ENCODE measurements at places on chromosomes 5 and 9.
A peak's percentile ranks its signal among the peaks of the same experiment; 100 is the strongest.

DNA sequence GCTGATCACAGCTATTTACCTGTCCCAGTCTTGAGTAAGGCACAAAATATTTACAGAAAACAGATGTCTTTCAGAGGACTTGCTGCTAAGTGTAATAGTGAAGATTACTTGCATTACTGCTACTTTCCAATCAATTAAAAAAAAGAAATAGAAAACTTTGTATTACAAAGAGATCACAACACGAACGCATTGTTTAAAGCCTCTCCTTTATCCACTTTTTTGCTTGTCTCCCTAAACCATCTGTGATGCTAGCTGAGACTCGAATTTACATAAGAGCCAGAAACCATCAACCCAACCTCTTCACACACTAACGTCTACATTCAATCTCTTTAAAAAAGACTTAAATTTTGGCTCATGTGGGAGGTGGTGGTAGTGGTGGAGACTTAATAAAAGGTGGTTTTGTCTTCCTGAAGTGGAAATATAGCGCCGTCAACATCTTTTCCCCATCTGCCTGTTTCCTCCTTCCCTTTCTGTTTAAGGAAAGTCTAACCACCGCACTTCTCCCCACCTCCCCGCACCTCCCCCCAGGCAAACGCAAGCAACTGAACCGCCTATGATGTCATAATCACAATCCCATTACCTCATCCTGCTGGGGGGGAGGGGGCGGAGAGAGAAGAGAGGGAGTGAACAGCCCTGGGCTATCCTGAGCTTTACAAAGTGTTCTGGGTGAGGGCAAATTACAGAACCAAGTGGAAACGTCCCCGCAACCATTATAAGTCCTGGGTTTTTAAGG lies 948 bp upstream of the FAM53C start:
- DNase-seq: no peak

- peak; percentile 91 for DNase-seq
Observed at GRCh38 chr9:36572515-36573418, at the start of gene MELK. Gene MELK (plus strand): TSS chr9:36572895. CDS start chr9:36581682, 8,787 bp downstream.

DNA sequence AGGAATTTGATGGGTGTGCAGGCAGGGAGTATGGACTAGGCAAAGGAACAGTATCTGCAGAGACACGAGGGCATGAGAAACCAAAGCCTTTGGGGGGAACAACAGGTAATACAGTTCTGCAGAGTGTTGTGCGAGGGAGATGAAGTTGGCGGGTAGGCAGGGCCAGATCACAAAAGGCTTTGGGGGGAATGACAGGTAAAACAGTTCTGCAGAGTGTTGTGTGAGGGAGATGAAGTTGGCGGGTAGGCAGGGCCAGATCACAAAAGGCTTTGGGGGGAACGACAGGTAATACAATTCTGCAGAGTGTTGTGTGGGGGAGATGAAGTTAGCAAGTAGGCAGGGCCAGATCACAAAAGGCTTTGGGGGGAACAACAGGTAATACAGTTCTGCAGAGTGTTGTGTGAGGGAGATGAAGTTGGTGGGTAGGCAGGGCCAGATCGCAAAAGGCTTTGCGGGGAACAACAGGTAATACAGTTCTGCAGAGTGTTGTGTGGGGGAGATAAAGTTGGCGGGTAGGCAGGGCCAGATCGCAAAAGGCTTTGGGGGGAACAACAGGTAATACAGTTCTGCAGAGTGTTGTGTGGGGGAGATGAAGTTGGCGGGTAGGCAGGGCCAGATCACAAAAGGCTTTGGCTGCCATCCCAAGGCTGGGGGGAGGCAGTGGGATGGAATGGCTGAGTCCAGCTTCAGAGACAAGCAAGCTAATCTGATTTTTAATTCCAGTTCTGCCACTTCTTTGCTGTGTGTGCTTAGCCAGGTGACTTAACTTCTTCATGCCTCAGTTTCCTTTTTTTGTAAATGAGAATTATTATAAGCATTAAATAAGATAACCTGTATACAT lies 33.0 kb downstream of the FRMPD1 start:
- DNase-seq: no peak

DNA sequence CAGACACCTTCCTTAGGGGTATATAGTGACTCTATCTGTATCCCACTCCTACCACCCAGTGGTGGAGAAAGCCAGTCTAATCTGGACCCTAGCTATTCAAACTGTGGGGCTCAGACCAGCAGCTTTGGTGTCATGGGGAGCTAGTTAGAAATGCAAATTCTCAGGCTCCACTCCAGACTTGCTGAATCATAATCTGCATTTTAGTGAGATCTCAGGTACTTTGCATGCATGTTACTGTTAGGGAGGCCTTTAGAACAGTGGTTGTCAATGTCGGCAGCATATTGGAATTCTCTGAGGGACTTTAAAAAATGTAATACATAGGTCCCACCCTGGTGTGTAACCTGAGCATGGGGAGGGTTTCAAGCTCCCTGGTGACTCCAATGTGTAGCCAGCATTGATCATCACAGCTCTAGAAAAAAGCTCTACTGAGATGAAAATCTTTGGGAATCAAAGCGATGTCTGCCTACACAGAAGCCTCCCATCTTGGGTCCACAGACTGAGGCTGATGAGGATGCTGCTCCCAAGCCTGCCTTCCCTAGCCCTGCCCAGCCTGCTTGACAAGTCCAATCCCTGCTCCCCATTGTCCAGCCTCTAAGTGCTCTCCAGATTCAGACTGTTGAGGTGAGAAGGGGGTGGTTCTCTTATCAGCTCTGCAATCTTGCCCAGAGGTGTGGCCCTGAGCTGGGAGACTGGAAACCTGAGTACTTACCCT lies 11.9 kb upstream of the GM2A start:
- DNase-seq: no peak

DNA sequence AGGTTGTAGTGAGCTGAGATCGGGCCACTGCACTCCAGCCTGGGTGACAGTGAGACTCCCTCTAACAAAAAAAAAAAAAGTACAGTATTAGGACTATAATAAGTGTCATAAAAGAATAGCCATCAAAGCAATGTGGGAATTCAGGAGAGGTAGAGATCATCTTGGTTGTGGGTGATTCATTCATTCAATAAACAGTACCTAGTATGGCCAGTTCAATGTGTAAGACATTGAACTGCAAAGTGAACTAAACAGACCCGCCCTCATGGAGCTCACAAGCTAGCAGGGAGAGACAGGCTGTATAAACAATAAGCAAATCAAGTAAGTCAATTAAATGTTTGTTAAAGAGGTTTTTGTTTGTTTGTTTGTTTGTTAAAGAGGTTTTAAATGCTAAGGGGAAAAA lies 146.1 kb upstream of the RANBP3L start:
- DNase-seq: no peak

- no peak for DNase-seq
Observed at GRCh38 chr9:75359638-75360037, 271.3 kb downstream of the OSTF1 start.

DNA sequence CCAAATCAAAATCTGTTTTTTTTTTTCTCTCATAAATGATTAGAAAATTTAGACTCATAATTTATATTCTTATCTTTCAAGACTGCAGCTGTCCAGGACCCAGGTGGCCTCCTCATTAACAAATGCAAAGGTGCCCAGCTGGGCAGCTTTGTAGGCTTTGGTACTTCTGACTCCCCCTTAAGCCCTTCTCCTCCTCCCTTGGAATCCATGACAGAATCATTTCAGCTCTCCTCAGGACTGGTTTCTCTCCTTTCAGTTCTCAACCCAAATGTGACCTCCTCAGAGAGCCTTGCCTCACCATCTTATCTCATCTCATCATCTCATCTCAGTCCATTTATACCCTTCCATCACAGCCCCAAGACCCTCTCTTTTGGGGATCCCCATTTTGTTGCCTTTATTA lies 221.7 kb downstream of the KIAA0825 start:
- DNase-seq: no peak

DNA sequence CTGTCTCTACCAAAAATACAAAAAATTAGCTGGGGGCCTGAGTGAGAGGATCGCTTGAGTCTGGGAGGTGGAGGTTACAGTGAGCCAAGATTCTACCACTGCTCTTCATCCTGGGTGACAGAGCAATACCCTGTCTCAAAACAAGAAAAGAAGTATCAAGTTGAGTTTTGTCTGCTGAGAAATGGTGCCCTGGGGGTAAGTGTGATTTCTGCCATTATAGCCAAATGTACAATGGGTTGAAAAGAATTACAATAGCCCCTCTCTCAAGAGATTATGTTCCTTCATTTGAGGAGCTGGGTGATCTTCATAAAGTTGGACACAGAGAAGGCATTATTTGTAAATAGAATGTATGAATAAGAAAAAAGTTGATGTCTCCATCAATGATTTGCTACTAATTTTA lies 189.4 kb downstream of the GOLPH3 start:
- no peak for DNase-seq

DNA sequence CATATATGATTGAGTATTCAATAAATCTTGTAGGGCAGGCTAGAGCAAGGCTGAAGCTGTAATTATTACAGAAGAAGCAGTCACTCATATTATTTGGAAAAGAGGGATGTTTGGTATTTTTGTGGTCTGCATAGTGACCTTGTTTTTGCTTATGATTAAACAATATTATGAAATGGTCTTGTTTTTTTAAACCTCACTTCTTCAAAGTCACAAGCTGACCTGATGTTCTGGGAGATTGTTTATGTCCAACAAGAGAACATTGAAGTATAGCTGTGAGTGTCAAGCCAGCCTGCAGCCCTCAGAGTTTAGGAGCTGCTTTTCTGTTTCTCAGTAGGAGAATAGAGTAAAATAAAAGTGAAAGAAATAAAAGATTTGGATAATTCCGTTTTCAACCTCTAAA lies 342.2 kb downstream of the LRRC70 start:
- no peak for DNase-seq

- no peak for DNase-seq
Observed at GRCh38 chr5:61702784-61703183, 370.7 kb downstream of the ZSWIM6 start.

DNA sequence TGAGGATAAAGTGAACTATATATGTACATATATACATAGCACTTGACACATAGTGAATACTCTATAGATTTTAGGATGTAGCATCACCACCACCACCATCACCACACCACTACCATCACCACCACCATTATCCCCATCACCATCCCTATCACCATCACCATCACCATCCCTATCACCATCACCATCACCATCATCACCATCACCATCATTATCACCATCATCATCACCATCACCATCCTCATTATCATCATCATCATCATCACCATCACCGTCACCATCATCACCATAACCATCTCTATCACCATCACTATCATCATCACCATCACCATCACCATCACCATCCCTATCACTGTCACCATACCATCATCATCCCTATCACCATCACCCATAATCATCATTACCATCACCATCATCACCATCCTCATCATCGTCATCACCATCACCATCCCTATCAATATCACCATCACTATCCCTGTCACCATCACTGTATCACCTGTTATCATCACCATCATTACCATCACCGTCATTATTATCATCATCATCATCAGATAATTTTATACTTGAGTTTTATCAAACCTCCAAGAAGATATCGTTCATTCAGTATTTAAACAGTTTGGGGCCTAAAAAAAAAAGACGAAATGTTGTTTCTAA lies 109.4 kb downstream of the CFAP90 start:
- DNase-seq: no peak

DNA sequence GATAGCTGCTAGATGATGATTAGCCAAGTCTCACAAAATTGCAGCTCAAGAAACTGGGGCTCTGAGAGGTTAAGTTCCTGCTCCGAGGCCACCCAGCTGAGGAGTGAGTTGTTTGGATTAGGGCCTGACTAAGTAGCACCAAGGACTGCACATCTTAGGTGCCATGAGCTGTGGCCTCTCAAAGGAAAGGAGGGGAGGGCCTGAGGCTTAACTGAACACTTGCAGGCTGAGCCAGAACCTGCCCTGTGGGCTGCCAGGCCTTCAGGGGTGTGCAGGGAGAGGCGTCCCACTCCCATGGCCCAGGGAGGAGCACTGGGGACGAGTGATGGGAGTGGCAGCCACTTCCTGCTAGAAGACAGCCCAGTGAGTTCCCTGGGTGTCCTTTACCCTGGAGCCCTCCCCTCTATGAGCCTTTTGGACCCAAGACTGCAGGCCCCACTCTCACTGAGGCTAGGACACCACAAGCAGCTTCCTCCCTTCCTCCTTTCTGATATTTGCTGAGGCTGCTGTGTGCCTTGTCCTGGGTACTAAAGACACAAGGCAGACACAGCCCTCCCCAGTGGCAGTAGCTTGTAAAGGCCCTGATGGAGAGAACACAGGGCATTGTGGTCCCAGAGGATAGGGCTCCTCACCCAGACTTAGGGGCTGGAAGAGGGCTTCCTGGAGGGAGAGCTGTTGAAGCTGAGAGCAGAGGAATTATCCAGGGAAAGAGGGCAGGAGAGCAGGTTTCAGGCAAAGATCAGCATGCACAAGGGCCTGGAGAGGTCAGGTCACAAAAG lies 22.1 kb downstream of the LMX1B start:
- DNase-seq: no peak

DNA sequence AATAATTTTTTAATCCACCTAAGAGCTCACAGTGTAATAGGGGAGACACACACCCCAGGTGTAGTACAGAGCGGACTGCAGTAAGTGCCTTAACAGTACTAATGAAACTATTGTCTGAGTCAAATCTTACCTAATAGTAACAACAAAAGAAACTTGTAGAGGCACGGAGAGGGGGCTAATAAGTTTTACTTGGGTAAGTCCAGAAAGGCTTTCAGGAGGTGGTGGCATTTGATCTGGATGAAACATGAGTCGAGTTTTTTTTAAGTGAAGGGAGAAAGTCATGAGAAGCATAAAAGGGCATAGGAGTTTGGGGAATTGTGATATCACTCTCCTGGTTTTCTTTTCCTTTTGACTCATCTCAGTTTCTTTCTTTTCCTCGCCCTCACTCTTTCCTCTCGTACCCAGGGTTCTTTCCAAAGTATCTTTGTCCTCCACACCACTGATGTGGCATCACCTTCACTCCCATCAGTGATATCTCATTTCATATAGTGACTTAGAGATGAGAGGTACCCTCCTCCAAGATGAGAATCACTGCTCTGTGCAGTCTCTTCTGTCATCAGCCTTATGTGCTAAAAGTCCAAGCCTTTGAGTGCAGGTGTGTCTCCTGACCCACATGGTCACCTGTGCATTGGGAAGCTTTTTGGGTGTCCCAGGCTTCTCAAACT lies 2.0 kb downstream of the CTNNA1 start:
- no peak for DNase-seq

- no peak for DNase-seq
Observed at GRCh38 chr9:96014078-96014477, 138.6 kb downstream of the ERCC6L2 start.

GRCh38 chr9:132702254-132702653 lies 32.0 kb downstream of the GTF3C4 start:
- DNase-seq: no peak

DNA sequence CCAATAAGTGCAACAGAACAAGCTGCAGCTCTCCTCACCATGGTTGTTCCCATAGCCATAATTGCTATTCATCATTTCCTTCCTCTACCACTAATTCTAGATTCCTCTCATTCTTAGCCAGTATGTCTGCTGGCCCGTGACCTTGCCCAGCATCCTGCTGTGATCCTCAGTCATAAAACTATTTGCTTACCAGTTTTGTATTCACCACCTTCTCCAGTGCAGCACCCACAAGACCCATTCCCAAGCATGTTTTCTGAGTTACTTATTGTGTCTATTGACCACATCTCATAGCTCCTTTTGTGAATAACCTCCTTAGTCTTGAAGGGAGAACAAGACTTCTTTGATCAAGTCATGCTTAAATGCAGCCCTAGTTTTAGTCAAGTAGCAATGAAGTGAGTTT lies 488.0 kb upstream of the CTNND2 start:
- no peak for DNase-seq
